ENCODE measurements at places on chromosomes 11 and 22.

- DNase-seq: peak; percentile 27
Observed at GRCh38 chr11:72225411-72225951, 914 bp downstream of the INPPL1 start.

DNA sequence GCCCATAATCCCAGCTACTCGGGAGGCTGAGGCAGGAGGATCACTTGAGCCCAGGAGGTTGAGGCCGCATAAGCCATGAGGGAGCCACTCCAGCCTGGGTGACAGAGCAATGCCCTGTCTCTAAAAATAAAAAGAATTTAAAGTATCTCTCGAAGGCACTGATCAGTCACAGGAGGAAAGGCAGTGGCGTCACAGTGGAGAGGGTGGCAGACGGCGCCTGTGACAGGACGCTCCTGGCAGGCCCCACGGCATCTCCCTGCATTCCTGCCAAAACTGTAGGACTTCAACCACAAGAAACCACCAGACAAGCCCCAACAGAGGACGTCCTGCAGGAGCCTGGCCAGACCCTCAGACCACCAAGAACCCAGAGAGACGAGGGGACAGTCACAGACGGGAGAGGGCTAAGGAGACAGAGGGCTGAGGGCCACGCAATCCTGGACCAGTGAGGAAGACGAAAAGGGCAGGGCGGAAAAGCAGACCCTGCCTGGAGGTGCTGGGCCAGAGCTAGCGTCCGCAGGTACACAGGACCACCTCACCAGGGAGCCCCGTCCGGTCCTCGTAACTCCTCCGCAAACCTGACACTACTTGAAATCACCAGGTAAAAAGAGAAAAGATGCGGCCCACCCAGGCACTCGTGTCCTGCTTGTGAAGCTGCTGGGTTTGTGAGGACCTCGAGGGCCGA is 5.9 kb downstream of the RNH1 start:
- no peak for DNase-seq

GRCh38 chr11:64441127-64441526 is 82.2 kb downstream of the RPS6KA4 start:
- DNase-seq: no peak

DNA sequence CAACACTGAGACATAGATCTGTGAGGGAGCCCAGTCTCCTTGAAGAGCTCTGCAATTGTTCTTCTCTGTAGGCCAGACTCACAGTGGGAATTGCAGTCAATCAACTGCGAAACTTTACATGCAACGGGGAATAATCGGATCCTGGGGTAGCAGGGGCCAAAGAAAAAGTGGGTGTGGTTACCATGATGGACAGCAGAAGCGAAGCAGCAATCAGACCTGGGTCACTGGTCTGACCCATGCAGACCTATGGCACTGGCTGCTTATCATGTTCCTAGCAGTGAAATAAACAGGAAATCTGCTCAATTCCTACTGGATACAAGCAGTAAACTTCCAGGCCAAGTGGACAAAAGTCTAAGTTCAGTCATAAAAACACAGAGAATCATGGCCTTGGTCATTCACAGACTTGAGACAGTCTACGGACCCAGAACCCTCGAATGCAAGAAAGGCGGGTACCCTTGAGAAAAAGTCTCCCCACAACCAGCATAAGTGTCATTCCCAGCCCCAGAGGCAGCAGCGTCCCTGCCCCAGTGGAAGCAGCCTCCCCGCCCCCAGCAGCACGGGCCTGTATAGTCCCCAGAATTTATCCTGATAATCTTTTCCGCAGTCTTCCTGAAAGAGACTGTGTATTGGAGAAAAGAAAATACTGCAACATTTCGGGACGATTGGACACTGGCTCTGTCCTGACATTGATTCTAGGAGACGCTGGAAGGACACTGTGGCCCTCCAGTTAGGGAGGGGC is 34.6 kb downstream of the ASCL2 start:
- DNase-seq: no peak

GRCh38 chr11:130178441-130179339 is 19.1 kb downstream of the ST14 start:
- DNase-seq: no peak

GRCh38 chr11:77589181-77589520 is 602 bp upstream of the AQP11 start:
- no peak for DNase-seq

DNA sequence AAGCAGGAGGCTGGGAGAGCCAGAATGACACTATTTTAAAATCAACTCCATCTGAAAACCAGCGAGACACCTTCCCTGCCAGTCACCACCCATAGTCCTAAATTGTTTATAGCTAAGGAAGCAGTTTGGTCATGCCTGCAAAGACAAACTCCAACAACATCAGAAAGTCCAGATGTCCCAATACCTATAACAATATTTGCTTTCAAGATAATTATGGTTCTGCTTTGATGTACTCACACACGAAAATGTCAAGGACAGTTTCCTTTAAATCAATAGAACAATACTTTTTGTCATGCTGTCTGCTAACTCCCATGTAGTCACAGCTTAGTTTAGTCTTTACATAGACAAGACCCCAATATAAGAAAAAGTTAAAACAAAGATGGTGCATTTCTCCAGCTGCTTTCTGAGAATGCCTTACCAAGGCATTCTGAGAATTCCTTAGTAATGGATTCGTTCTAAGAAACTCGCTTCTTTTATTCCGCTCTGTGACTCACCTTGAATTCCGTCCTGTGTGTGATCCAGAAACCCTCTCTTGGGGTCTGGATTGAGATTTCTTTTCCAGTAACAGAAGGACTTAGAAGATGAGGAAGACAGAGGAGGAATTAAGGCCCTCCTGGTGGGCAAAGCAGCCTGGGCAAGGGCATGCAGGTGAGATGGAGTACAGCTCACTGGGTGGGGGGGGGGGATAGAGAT is 9.6 kb upstream of the SCGB2A2 start:
- no peak for DNase-seq

GRCh38 chr11:63621071-63621470 is 6.8 kb upstream of the PLAAT3 start:
- no peak for DNase-seq

DNA sequence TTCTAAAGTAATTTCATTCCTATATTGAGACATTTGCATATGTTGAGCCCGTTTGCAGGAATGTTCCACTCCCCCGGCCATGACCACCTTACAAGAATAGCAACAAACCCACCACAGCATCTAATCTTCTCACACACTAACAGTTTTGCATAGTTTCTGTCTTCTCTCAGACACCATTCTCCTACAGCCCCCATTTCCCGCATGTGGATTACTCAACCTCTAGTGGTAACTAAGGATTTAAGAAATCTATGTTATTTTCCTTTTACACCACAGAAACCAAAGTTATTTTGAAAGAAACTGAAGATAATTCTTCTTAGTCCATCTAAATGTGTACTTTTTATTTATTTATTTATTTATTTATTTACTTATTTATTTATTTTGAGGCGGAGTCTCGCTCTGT is 2.3 kb downstream of the MS4A4E start:
- DNase-seq: no peak

GRCh38 chr11:70064008-70064725 is 13.9 kb upstream of the ANO1 start:
- DNase-seq: no peak

GRCh38 chr11:12179019-12179418 is 68.6 kb downstream of the MICAL2 start:
- DNase-seq: no peak

DNA sequence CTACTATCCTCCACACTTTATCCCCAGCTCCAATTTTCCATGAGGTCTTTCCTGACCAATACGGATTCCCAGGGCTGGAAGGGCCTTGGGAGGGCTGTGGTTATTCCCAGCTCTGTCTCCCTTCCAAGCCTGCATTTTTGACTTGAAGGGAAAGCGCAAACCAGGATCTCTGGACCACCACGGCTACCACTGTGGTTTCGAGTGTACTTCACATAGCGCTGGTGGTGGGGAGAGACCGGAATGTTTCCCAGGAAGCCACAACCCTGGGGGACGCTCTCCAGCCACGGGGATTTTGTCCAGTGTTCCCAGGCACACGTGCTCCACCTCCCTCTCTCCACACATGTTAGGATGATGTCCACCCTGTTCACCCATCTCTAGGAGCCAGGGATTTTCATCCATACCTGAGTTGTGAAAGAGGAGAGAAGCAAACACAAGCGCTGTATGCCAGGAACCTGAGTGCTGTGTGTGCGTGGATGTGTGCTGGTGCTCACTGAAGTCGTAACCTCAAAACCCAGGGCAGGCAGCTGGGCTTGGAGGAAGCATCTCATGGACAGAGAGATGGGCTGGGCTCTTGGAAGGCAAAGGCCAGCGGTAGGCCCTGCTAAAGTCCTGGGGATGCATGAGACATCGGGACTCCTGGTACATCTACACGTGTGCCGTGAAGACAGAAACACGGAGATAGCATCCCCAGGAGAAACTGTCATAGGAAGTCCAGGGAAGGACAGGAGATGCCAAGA is 1.3 kb upstream of the NPTXR start:
- DNase-seq: no peak

GRCh38 chr11:16669799-16670415 is 68.5 kb upstream of the C11orf58 start:
- no peak for DNase-seq

- DNase-seq: no peak
Observed at GRCh38 chr11:123183391-123184099, 11.5 kb downstream of the CLMP start.

DNA sequence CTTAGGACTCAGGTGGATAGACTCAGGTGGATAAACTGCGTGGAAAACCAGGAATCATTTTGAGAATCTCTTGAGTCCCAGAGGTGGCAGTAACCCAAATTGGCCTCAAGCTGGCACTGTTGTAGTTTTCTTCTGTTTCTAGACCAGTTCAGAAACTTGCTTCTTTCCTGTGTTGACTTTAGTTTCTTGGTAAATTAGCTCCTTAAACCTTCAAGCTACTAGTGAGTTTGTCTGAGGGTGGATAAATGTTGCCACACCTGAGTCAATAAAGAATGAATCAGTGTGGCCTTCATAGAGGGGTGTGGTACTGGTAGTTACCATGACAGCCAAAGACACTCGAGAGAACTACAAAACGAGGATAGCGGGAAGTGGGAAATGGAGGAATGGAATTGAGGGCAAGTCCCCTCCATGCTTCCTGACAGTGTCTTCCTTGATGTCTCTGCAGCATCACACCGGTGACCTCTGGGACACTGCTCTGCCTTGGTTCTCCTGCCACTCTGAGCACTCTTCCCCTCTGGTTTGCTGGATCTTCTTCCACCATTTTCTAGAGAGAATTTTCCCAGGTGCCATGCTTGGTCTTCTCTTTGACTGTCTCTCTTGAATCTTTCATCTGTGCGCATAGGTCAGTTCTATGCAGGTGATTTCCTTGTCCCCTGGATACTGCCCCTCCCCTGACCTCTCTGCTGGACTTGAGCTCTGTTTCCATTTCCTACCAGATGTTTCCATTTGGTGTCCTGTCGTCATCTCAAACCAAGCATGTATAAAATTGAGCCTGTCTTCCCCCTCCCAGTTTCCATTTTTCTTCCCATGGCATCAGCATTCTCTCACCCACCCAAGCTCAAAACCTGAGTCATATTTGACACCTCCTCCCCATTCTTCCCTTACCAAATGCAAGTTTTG is 7.2 kb downstream of the POLD4 start:
- peak; percentile 62 for DNase-seq

GRCh38 chr11:128886406-128887124 is 4.6 kb upstream of the KCNJ5 start:
- no peak for DNase-seq
